ENCODE measurements at places on chromosomes 7 and 10. TPM values are rescaled to one million over a fixed set of nuclear protein-coding genes. Genes with fewer than 3 reads are reported as not detected.

GRCh38 chr7:108972004-108972403, 402.3 kb downstream of the DNAJB9 start:
- DNase-seq: no peak
- no peak overlapping the region for H3K4me3 ChIP-seq
- no peak overlapping the region for H3K27ac ChIP-seq
- no peaks in the 10 kb centered on the region for H3K27me3 ChIP-seq
- no peaks in the 10 kb centered on the region for H3K36me3 ChIP-seq
- no peaks in the 10 kb centered on the region for H3K4me1 ChIP-seq

DNA sequence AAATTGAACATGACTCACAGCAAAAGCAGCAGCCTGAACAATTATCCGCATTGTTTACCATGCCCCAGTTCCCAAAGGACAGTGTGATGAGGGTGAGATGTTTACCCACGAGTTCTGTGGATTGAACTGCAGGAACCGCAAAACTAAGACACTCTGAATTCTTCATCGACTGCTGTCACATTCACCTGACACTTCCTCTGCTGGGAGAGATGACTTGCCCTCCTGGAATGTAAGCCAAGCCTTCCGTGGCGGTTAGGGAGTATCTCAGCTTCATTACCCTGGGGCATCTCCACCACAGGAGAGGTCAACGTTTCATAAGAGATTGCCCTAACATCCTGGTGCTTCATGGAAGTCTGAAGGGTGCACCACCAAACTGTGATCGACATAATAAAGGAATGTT, 374.6 kb upstream of the ADARB2 start:
- H3K27ac ChIP-seq: no peak overlapping the region
- no peaks in the 10 kb centered on the region for H3K27me3 ChIP-seq
- no peaks in the 10 kb centered on the region for H3K36me3 ChIP-seq
- no peaks in the 10 kb centered on the region for H3K4me1 ChIP-seq
- DNase-seq: no peak
- H3K4me3 ChIP-seq: no peak overlapping the region

The TLX1 gene
- not detected for total RNA-seq

DNA sequence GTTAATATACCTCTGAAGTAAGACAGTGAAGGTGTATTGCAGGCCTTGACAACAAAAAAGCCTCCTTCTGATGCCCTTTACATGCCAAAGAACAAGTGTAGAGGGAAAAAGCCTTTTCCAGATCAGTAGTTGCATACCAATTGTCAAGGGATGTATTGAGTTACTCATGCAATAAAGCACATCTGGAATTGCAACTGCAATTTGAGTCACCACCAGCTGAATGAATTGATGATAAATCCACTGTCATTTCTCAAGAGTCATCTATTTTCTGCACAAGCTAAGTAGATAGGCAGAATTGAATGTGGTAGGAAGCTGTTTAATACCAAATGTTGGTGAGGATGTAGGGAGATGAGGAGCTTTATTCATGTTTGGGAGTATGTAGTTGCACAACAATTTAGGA, 325.9 kb upstream of the SMIM30 start:
- no peak overlapping the region for H3K27ac ChIP-seq
- H3K36me3 ChIP-seq: no peaks in the 10 kb centered on the region
- H3K4me3 ChIP-seq: no peak overlapping the region
- H3K27me3 ChIP-seq: no peaks in the 10 kb centered on the region

DNA sequence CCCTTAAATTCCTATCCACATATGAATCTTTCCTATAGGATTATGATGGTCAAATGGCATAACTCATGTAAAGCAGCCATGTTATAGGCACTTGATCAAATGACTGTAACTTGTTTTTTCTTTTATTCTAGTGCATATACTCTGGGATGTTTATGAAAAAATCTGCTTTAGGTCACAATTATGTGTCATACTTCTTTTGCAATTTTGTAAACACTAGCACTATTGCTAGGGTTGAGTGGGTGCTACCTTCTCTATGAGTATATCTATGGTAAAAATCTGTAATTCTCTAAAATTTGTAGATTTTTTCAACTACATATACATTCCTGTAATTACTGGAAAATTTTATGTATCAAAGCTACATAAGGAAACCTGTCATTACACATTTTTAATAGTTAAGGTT, 50.0 kb downstream of the HGF start:
- H3K4me1 ChIP-seq: no peaks in the 10 kb centered on the region
- no peak overlapping the region for H3K27ac ChIP-seq
- H3K36me3 ChIP-seq: no peaks in the 10 kb centered on the region
- no peak overlapping the region for H3K4me3 ChIP-seq

GRCh38 chr10:14529351-14529750, 198.6 kb upstream of the FRMD4A start:
- no peak for DNase-seq
- peaks cover 38% of the 10 kb centered on the region for H3K4me1 ChIP-seq
- no peaks in the 10 kb centered on the region for H3K27me3 ChIP-seq
- peaks cover 16% of the 10 kb centered on the region for H3K36me3 ChIP-seq
- no peak overlapping the region for H3K27ac ChIP-seq

DNA sequence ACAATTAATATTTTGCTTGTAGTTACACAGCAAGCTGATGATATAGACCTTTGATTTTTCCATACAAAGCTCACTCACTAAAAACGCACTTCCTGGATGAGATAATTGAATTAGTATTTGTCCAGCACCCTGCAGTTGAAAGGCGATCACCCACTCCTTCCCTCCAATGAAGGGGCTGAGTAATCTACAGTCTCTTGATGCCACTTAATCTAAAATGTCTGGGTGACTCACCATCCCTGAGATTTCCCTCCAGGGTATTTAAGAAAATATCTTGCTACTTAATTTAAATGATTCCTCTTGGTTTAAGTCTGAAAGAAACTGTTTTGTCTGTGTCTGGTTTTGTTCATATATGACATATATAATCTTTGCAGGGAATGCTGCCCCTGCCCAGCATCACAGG, 515.3 kb downstream of the GRID1 start:
- H3K27me3 ChIP-seq: no peaks in the 10 kb centered on the region
- no peaks in the 10 kb centered on the region for H3K4me1 ChIP-seq
- no peaks in the 10 kb centered on the region for H3K36me3 ChIP-seq
- H3K4me3 ChIP-seq: no peak overlapping the region
- H3K27ac ChIP-seq: no peak overlapping the region

The HOXA13 gene
- total RNA-seq: not detected

GRCh38 chr10:122307669-122308416, 36.7 kb downstream of the BTBD16 start:
- H3K27ac ChIP-seq: no peak overlapping the region
- H3K27me3 ChIP-seq: no peaks in the 10 kb centered on the region
- H3K4me1 ChIP-seq: no peaks in the 10 kb centered on the region
- peak; percentile 4 for DNase-seq
- H3K4me3 ChIP-seq: no peak overlapping the region

GRCh38 chr7:137717811-137718271, 128.9 kb downstream of the DGKI start:
- no peaks in the 10 kb centered on the region for H3K36me3 ChIP-seq
- no peaks in the 10 kb centered on the region for H3K27me3 ChIP-seq

The ANXA8 gene
- not detected for total RNA-seq

The CXCL12 gene
- not detected for total RNA-seq

DNA sequence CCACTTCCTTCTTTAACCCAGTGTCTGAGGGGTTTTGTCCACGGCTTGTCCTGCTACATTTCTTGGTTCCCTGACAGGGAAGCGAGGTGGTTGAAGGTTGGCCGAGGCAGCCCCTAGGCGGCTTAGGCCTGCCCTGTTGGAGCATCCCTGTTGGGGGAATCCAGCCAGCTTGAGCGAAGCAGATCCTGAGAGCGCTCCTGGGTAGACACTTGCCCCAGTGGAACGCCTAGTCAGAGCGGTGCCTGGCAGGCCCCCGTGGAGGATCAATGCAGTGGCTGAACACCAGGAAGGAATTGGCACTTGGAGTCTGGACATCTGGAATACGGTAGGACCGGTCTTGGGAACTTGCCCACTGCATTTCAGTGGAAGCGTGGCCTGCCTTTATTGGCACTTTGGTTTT, 32.7 kb upstream of the NRF1 start:
- no peak overlapping the region for H3K27ac ChIP-seq
- H3K36me3 ChIP-seq: no peaks in the 10 kb centered on the region
- no peaks in the 10 kb centered on the region for H3K27me3 ChIP-seq
- no peaks in the 10 kb centered on the region for H3K4me1 ChIP-seq

DNA sequence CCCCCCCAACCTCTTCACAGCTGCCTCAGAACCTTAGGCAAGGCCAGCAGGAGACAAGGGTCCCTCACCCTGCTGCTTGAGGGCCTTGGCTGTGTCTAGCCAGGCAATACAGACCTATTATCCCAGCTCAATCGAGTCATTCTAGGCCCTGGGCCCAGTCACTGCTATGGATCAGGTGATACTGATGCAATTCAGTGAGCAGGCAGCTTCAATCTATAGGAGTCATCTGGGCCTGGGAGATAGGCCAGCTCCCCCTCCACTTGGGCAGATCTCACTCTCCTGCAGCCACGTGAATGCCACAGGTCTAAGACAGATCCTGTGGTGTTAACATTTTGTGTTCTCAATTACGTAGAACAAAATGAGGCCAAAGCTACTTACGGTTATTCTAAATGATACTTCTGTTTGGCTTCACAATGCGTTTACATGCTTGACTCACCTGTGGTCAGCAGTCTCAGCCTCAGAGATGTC, 68.0 kb upstream of the LRRC4 start:
- H3K27ac ChIP-seq: no peak overlapping the region
- H3K4me3 ChIP-seq: no peak overlapping the region
- H3K27me3 ChIP-seq: no peaks in the 10 kb centered on the region
- no peaks in the 10 kb centered on the region for H3K36me3 ChIP-seq
- DNase-seq: no peak
- H3K4me1 ChIP-seq: peaks cover 11% of the 10 kb centered on the region

DNA sequence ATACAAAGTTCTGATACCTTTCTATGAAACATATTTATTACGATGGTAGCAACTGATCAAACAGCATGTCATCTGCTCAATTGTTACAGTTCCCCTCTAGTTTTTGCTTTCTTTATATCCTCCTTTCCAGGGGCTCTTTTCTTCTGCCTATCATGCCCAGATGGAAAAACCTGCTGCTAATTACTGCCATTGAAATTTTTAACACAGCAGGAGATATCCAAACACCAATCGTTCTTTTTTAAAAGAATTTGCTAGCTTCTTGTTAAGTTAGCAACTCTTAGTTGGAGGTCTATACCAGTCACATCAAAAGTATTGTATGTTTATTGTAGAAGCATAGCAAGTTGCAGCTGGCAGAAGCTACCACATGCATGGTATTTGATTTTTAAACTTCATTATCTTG, 768.5 kb downstream of the NXPH1 start:
- DNase-seq: no peak
- no peaks in the 10 kb centered on the region for H3K27me3 ChIP-seq
- H3K4me1 ChIP-seq: no peaks in the 10 kb centered on the region
- H3K27ac ChIP-seq: no peak overlapping the region

DNA sequence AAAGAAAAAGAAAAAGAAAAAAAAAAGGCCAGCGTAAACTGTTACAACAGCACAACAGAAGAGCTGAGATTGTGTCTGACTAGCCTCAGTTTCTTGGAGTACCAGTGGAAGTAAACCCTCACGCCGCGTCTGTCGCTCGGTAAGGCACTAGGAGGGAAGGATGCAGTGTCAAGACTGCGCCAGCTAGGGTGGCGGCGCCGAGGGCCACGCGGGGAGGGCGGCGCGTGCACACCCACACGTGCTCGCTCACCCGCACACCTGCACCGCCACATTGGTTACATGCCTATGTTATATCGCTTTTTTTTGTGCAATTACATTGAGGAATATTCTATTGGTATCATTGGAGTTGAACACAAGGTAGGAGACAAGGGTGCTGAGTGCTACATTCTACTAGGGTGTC, 48.2 kb downstream of the CLEC2L start:
- H3K36me3 ChIP-seq: peaks cover 3% of the 10 kb centered on the region
- H3K4me3 ChIP-seq: no peak overlapping the region
- H3K27ac ChIP-seq: no peak overlapping the region
- no peak for DNase-seq

DNA sequence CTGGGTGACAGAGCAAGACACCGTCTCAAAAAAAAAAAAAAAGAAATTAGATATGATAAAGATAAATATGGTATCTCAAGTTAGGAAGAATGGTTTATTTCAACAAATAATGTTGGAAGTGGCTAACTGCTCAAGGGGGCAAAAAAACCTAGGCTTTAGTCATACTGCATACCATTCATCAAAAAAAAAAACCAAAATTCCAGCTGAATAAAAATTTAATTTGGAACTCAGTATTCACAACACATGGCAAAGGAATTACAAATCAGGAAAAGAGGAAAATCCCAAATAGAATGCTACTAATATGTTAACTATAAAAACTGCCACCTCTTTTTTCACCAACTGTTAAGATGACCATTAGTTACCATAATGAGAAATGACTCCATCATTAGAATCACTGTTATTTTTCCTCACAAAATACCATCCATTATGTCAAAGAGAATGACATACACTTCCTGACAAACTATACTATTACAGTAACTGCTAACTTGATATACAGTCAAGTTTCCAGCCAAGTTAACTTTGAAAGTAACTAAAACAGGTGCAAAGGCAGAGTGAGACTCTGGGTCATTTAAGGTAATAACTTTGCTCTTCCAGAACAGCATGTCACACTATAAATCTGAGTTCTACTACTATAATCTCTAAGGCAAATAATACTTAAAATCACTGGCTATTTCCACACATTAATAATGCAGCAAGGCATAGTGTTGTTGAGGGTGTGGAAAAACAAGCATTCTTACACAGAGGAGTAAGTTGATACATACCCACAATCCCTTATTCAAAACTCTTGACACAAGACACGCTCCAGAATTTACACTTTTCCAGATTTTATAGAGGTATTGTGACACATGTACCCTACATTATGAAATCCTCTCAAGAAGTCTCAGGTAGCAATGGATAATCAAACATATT, 10.2 kb downstream of the KBTBD2 start:
- H3K27ac ChIP-seq: no peak overlapping the region
- no peak for DNase-seq
- H3K4me1 ChIP-seq: peaks cover 19% of the 10 kb centered on the region
- no peaks in the 10 kb centered on the region for H3K27me3 ChIP-seq

The C7orf57 gene
- total RNA-seq: not detected

The HMX2 gene
- not detected for total RNA-seq

The GRK5 gene
- total RNA-seq: 39.3 TPM

DNA sequence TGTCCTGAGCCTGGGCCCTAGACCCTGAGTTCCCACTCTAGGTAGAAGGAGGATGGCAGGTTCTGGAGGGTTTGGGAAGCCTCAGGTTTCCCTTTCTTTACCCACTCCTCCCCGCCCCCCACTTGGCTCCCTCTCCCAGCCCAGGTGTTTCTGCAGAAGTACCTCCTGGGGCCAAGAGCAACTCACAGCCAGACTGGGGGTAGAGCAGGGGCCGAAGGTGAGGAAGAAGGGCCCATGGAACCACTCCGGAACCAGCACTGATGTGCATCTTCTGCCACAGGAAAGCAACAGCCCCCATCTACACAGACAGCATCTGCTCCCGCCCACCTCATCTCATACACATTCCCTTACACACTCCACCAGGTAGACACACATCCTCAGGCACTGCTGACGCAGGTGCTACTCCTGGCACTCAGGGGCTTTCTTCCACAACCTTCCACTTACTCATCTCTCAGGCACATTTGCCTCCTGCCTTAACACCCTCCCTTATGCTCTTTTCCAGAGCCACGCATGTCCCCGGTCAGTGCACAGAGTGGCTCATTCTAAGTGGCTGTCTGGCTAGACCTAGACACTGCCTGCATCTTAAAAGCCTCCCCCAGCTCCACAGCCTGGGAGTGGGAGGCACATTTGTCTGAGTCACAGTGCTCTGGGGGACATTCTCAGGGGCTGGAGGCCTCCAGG, 1.8 kb downstream of the EPHB6 start:
- H3K4me1 ChIP-seq: peaks cover 12% of the 10 kb centered on the region
- no peaks in the 10 kb centered on the region for H3K36me3 ChIP-seq
- no peaks in the 10 kb centered on the region for H3K27me3 ChIP-seq
- peak overlapping the region; percentile 22 for H3K27ac ChIP-seq
- H3K4me3 ChIP-seq: peak overlapping the region; percentile 85

GRCh38 chr7:103870664-103871063, 118.8 kb downstream of the RELN start:
- H3K27ac ChIP-seq: no peak overlapping the region
- no peaks in the 10 kb centered on the region for H3K36me3 ChIP-seq
- DNase-seq: no peak
- H3K4me3 ChIP-seq: no peak overlapping the region
- no peaks in the 10 kb centered on the region for H3K4me1 ChIP-seq
